ENCODE measurements at places on chromosomes 7 and 10. TPM values are rescaled to one million over a fixed set of nuclear protein-coding genes. Genes with fewer than 3 reads are reported as not detected.

DNA sequence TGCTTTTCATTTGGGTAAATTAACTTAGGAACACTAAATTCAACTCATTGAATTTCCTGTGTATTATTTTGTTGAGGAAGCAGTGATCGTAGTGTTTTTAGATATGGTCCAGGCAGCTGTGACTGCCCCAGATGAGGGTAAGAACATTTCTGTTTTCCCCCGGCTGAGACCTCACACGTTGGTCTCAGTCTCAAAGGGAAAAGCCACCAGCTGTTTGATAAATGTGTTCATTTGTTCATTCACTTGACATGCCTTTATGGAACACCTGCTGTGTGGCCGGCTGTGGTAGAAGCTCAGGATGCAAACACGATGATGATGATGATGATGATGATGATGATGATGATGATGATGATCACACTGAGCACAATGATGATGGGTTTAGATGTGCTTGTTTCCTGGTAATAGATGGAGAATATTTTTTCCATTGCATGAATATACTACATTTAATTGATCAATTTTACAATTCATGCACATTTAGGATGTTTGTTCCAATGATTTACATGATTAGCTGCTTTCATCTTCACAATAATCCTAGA lies 125.6 kb upstream of the ZNF32 start:
- no peak for DNase-seq

DNA sequence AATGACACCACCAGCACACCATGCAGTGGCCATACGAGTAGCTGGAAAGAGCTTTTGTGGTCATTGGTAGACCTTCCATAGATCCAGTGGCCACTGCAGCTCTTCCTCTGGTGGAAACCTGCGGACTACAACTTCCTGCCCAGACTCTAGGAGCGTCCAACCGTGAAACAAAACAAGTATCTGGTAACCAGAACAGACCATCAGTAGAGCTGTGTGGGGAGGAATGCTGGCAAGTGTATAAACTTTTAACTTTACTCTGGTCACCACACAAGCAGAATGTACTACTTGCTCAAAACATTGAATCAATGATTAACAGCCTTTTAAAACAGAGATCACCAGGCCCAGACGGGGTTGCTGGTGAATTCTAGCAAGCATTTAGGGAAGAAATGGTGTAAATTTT lies 154.7 kb upstream of the DGKB start:
- no peak for DNase-seq

Gene UPF2
- 6.4 TPM for polyA plus RNA-seq

GRCh38 chr10:24456322-24456721 lies 247.4 kb downstream of the KIAA1217 start:
- DNase-seq, result no peak
